ENCODE measurements at places on chromosomes 16 and 17. TPM values are rescaled to one million over a fixed set of nuclear protein-coding genes. Genes with fewer than 3 reads are reported as not detected.

Gene C16orf96
- total RNA-seq: under 0.01 TPM

Gene KRTAP4-4
- not detected for total RNA-seq

Gene PDF
- 15.1 TPM for total RNA-seq

Gene FOXJ1
- total RNA-seq: not detected

Gene TNFRSF12A
- 619 TPM for total RNA-seq

Gene KRT27
- not detected for total RNA-seq

Gene SEPTIN1
- not detected for total RNA-seq

Gene ACSM2A
- not detected for total RNA-seq

Gene MYO15A
- 0.44 TPM for total RNA-seq

Gene MYOCD
- 4.7 TPM for total RNA-seq

Gene WDR45B
- 65.4 TPM for total RNA-seq

Gene TMEM114
- total RNA-seq: not detected

Gene RHOT2
- 56.5 TPM for total RNA-seq

Gene HSD17B1
- total RNA-seq: 8.4 TPM

Gene CBFB
- 88.4 TPM for total RNA-seq

Gene MT1G
- total RNA-seq: not detected
